ENCODE measurements at places on chromosomes 12 and 14. TPM values are rescaled to one million over a fixed set of nuclear protein-coding genes. Genes with fewer than 3 reads are reported as not detected.

DNA sequence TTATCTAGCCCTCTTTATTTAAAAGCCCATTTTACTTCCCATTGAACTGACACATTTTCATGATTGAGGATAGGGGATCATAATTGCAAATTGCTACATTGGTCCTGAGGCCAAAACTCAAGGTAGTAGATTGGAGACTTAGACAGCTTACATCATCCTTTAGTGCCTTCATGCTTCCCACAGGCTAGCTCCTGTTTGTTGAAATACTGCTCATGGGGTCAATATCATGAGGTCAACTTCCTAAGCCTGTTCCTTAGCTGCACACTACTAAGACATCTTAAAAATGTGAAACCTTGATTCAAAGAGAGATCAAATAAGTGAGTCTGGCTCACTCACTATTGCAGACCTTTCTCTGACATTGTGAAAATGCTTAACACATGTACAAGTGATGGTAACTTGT is 113.0 kb downstream of the TBC1D30 start:
- no peak for DNase-seq

DNA sequence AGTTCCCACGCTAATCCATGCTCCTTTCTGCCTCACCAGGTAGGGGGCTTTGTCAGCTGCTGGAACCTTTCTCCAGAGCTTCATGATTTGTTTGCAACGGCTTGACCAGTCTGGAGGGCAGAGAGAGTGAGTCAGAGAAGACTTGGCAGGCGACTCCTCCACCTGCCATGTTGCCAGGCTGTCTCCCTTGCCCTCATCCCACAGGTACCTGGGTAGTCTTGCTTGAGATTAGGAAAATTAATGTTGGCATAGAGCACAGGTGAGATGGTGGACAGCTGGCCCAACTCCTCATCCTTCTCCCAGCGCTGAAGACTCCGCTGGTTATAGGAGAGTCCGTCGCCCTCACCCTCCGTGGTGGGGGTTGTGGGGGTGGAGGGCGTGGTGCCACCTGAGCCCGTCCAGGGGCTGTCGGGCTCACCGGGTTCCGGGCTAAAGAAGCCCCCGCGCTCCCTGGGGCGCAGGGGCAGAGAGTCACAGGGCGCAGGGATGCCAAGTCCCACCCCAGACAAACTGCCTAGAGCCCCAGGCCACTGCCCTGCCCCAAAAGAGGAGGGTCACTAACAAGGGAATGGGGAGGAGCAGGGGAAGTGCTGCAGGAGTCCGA is 18.6 kb downstream of the KMT2D start:
- no peak for DNase-seq

- DNase-seq = no peak
These were observed 12.1 kb upstream of the PNMA1 start for GRCh38 chr14:73726025-73726961.

GRCh38 chr14:74975059-74975810 is 19.8 kb upstream of the PGF start:
- DNase-seq = peak; percentile 93

DNA sequence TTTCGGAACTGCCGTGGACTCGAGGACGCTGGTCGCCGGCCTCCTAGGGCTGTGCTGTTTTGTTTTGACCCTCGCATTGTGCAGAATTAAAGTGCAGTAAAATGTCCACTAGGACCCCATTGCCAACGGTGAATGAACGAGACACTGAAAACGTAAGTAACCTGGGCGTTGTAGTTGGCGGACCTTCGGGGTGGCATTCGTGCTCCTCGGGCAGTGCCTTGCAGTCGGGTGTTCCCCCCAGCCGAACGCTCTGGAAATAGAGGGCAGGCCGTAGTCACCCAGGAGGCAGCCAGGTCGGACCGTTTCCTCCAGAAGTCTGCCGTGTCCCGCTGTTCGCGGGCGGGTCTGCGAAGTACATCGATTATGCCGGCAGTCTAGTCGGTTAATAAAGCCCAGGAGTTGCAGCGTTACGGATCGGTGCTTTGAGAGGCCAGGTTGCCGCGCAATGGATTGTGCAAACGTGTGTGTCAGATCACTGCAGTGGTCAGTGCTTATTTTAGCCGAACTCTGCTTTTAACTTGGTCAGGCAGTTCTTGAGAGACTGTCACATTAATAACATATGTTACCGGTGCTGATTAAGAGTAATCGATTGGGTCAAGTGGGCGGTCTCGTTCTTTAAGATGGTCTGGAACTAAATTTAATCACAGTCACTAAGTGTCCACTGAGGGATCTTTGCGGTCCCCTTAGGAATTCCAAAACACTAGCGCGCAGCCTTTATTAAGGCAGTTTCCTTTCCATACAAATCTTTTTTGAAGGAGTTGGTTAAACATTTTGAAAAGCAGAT is 906 bp downstream of the MARK3 start:
- DNase-seq = peak; percentile 85

GRCh38 chr12:12240662-12241340 is 26.0 kb downstream of the LRP6 start:
- DNase-seq = no peak

GRCh38 chr14:76701981-76702380 is 59.3 kb upstream of the VASH1 start:
- DNase-seq = peak; percentile 94

DNA sequence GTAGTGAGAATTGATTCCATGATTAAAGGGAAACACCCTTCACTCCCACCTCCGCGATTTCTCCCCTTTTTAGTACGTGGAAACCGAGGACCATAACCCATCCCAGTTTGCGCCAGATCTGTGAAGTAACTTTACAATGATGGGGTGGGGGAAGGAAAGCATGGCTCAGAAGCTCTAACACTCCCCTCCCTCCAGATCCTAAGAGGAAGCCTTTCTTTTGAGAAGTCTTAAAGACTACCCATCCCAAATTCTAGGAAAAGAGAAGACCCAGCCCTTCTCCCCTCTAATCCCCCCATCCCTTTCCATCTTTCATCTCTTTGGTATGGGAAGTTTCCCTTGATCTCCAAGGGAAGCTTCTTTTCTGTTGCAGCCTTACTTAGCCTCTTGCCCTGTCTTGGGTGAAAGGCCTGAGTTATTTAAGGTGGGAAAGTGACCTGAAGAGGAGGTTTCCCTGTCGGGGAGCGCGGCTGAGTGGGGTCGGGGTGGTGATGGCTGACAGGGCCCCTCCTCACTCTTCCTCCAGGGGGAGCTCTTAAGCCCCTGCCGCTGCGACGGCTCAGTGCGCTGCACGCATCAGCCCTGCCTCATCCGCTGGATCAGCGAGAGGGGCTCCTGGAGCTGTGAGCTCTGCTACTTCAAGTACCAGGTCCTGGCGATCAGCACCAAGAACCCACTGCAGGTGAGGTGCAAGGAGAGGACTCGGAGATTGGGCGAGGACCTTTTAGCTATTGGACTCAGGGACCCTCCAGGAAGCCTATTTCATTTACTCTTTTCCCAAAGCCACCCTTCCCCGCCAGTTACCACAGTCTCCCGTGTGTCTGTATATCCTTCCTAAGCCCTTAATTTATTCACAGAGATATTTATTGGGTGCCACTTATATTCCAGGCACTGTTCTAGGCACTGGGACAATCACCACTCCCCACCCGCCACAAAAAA is 1.8 kb downstream of the MARCHF9 start:
- no peak for DNase-seq

DNA sequence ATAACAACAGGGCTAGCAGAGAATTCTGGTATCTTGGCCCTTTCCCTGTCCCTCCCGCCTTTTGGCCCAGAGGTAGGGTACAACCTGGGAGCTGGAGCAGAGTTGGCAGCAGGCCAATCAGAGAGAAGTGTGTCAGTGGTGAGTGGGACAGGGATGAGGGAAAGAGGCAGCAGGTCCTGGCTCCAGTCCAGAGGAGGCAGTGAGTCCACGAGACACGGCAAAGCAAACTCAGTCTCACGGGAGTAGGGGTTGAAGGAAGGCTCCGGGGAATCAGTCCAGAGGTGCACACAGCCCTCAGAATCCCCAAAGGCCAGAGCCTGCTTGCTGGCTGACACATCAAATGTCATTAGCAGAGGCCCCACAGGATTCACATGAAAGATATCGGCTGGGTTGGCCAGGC is 7.3 kb downstream of the PAN2 start:
- no peak for DNase-seq

DNA sequence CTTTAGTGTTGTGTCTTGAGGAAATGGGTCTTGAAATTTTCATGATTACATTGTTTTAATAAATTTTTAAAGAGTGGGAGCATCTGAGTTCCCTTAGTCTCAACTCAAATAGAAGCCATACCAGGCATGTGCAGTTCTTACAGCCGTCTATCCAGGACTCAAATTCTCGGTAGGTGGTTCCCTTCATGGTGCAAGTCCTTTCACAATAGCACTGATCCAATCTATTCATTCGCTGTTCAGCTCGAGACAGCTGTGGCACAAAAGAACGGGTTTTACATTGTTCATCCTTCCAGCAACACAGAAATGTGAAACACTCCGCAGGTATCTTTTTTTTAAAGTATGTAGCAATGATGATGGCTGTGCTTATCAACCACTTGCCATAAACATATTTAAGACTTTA is 100.2 kb downstream of the NELL2 start:
- DNase-seq = no peak

GRCh38 chr12:67876305-67876915 is 112.8 kb upstream of the IFNG-AS1 start:
- no peak for DNase-seq

DNA sequence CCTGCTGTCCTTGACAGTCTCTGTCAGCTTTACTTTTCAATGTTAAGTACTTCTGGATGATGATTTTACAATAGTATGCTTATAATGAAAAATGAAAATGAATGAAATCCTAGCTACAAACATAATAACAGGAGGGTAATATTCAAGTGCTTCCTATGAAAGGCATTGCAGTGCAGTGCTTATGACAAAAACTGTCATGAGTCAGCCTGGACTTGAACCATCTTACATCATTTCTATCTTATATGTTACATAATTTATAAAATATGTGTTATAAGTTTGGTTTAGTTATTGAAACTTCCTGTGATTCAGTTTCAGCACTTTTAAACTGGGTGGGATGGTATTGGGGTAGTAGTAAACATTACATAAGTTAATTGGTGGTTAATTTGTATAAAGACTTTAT is 451.7 kb downstream of the TMEM117 start:
- no peak for DNase-seq

DNA sequence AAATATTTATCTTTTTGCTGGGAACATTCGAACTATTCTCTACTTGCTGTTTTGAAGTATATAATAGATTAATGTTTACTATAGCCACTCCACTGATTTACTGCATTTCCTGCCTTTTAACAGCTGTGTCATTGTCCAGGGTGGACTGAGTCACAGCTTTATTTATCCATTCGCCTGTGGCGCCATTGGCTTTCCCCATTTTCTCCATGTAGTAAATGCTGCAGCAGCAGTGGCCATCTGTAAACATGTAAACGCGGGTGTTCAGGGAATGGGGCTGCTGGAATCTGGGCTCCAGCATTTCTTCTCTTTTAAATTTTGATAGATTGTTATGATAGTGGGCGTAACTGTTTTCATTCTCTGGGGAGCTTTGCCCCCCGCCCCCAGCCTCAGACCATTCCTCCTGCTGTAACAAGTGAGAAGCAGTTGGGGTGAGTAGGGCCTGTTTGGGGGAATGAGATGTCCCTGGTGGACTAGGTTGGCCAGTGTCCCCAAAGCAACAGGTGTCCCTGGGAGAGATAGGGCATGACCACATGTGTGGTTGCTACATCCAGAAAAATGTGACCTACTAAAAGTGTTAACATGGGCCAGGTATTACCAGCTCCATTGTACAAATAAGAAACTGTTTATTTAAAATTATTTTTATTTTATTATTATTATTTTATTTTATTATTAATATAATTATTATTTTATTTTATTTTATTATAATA is 32.9 kb downstream of the RIN3 start:
- DNase-seq = no peak

DNA sequence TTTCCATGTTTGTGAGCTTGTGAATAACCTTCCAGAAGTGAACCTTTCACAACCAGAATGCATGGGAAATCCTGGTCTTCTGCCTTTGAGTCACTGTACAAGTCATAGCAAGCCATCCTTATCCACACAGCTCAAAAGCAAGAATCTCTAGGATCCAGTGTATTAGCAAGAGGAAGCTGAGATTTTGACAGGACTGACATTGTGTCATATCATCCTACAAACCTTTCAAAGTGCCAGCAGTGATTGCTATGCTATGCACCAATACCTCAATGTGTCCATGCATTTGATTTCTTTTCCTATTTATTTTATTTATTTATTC is 13.5 kb upstream of the NRDE2 start:
- no peak for DNase-seq

DNA sequence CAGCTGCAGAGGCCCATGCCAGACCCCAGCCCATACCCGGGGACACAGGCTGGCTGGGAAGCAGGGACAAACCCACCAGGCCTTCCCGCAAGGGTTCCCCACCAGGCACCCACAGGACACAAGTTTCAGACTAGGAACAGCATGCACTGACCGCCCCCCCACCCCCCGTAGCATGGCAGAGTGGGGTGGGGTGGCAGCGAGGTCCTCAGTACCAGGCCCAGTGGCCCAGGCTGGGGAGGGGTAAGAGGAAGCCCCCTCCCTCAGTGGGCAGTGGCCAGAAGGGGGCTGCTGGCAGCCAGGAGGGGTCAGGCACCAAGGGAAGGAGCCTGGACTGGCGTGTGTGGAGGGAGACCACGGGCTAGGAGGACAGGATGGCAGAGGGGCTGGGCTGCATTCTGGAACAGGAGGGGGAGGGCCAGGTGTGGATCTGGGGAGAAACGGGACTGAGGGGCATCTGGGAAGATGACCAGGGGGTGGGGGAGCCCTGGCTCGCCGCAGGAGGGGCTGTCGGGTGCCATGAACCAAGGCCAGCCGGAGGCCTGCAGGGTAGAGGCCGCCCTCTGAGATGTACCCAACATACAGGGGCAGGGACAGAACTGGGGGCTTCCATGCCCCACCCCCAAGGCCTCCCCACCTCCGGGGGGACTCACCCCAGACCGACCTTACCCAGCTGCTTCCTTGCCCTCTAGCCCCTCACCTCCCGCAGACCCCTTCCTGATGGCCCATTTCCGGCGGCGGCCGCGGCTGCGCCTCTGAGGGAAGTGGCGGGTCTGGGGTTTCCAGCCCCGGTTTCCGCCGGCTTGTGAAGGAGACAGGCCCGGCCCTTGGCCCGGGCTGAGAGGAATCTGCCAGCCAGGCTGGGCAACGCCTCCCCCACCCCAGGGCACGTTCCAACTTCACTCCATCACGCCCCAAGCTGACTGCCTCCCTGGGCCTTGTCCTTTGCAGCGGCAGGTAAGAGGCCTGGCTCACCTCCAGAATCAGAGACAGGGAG is 5.6 kb upstream of the JAG2 start:
- DNase-seq = no peak

The GPR65 gene
- total RNA-seq = 2.4 TPM

The CPNE6 gene
- 1.3 TPM for total RNA-seq

The AJUBA gene
- total RNA-seq = 5.1 TPM

The KRT85 gene
- not detected for total RNA-seq

The PLBD1 gene
- total RNA-seq = 25.5 TPM

The GPX2 gene
- total RNA-seq = not detected

The RTL1 gene
- total RNA-seq = not detected

The ELK3 gene
- total RNA-seq = 77.3 TPM

Data from posterior vena cava (tissue), 2 donors.